Uterine smooth muscle cell (primary cell): ENCODE measurements at places on chromosomes 13 and 19. TPM values are rescaled to one million over a fixed set of nuclear protein-coding genes. Genes with fewer than 3 reads are reported as not detected.

The WDR88 gene
- not detected in 2 replicates for total RNA-seq

The DUS3L gene
- total RNA-seq = 33.4 and 47.6 TPM in 2 replicates

The CACNG6 gene
- total RNA-seq = 0.11 TPM in 1 of 2 replicates, not detected in the other

The ZGLP1 gene
- 0.22 and 0.87 TPM in 2 replicates for total RNA-seq

The ZNF491 gene
- 2.1 and 3.4 TPM in 2 replicates for total RNA-seq

The PPP1R37 gene
- total RNA-seq = 44.5 and 50.0 TPM in 2 replicates

The ADAT3 gene
- total RNA-seq = 3.9 and 4.1 TPM in 2 replicates

The PABPC3 gene
- total RNA-seq = 0.11 and 0.37 TPM in 2 replicates

The HSH2D gene
- not detected in 2 replicates for total RNA-seq

The ZNF790 gene
- 5.0 and 7.2 TPM in 2 replicates for total RNA-seq

The CRX gene
- not detected in 2 replicates for total RNA-seq

The SELENOV gene
- total RNA-seq = not detected in 2 replicates

The LILRB3 gene
- total RNA-seq = not detected in 2 replicates

The CABP5 gene
- total RNA-seq = not detected in 2 replicates

The ZNF112 gene
- 7.6 and 7.9 TPM in 2 replicates for total RNA-seq

The PLIN4 gene
- total RNA-seq = 0.55 and 4.0 TPM in 2 replicates

The SMIM17 gene
- total RNA-seq = 0.25 TPM in 1 of 2 replicates, not detected in the other

The BEST2 gene
- total RNA-seq = 0.25 TPM in 1 of 2 replicates, not detected in the other

The ARL11 gene
- total RNA-seq = not detected in 2 replicates

The N4BP2L2 gene
- 102 and 107 TPM in 2 replicates for total RNA-seq

The C19orf67 gene
- total RNA-seq = not detected in 2 replicates

The ONECUT3 gene
- total RNA-seq = not detected in 2 replicates

The ZSCAN4 gene
- not detected in 2 replicates for total RNA-seq

The IGSF23 gene
- not detected in 2 replicates for total RNA-seq

The LAIR2 gene
- not detected in 2 replicates for total RNA-seq

The CA11 gene
- 0.77 and 2.1 TPM in 2 replicates for total RNA-seq

The KLF16 gene
- total RNA-seq = 4.5 and 5.2 TPM in 2 replicates

The RFPL4A gene
- total RNA-seq = not detected in 2 replicates

The NLRP4 gene
- not detected in 2 replicates for total RNA-seq
